Fibroblast of upper back skin (primary cell): ENCODE measurements at places on chromosomes 16 and 17.

- DNase-seq: no peak
Measured at GRCh38 chr17:21005803-21006202, 37.0 kb downstream of the USP22 start.

GRCh38 chr17:7315570-7316235 is 543 bp upstream of the GPS2 start:
- DNase-seq: no peak

DNA sequence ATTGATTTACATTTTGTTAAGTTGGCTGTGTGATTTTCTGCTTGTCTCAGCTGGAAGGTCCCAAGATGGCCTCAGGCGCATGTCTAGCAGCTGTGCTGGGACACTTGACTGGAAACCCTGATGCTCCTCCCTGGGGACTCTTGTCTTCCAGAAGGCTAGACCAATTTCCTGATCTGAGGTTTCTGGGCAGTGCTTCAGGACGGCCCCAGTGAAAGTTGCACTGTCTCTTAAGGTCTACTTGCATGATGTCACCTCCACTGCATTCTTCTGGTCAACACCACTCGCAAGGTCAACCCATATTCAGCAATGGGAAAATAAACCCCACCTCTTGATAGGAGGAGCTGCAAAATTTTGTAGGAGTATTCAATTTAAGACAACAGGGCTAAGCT is 116.0 kb downstream of the SALL1 start:
- no peak for DNase-seq

GRCh38 chr17:16929757-16930520 is 42.0 kb downstream of the TNFRSF13B start:
- no peak for DNase-seq

GRCh38 chr16:11402051-11402744 is 56.9 kb downstream of the RMI2 start:
- no peak for DNase-seq

- no peak for DNase-seq
Measured at GRCh38 chr17:69540356-69540755, 125.9 kb downstream of the MAP2K6 start.

- DNase-seq: no peak
Measured at GRCh38 chr17:78125138-78125913, 3.2 kb downstream of the TMC6 start.

DNA sequence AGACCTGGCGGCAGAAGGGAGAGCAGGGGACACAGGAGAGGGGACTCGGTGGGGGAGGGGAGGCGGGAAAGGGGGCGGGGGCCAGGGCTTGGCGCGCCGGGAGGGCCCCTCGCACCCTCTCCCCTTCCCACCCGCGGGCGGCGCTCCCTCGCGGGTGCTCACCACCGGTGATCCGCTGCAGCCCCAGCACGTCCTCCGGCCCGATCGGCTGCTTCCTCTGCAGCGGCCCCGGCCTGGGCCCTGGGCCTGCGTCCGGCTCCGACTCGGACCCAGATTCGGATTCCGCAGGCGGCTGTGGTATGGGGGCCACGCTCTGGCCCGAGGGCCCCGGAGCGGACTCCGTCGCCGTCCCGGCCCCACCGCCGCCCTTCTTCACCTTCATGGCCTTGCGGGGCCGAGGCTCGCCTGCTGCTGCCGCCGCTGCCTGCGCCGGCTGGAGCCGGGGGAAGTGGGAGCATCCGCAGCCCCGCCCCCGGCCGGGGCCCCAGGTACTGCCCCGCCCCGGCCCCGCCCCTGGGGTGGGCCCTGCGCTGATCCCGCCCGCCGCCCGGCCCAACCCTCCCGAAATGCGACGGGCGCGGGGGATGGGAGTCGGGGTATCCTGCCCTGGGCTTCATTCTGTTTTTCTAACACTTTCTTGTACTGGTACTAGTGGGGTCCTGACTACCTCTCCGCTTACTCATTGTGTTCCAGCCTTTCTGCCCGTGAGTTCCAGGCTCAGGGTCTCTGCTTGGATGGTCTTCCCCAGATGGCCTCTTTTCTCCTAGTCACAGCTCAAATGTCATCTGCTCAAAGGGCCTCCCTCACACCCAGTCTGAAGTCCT is at the start of gene UNC119:
TSS of gene UNC119 (minus strand) at position 449 of the 824 bp plus-strand sequence. CDS start at position 382, 67 bp downstream.
- DNase-seq: peak; percentile 61

- peak; percentile 29 for DNase-seq
Measured at GRCh38 chr17:4236456-4236855, 27.3 kb downstream of the ANKFY1 start.

- DNase-seq: peak; percentile 60
Measured at GRCh38 chr17:10247810-10248209, 49.4 kb upstream of the GAS7 start.

GRCh38 chr17:40956401-40957254 is 10.1 kb downstream of the KRT39 start:
- peak; percentile 98 for DNase-seq

GRCh38 chr16:620700-621525 is 9.9 kb upstream of the WFIKKN1 start:
- DNase-seq: no peak

DNA sequence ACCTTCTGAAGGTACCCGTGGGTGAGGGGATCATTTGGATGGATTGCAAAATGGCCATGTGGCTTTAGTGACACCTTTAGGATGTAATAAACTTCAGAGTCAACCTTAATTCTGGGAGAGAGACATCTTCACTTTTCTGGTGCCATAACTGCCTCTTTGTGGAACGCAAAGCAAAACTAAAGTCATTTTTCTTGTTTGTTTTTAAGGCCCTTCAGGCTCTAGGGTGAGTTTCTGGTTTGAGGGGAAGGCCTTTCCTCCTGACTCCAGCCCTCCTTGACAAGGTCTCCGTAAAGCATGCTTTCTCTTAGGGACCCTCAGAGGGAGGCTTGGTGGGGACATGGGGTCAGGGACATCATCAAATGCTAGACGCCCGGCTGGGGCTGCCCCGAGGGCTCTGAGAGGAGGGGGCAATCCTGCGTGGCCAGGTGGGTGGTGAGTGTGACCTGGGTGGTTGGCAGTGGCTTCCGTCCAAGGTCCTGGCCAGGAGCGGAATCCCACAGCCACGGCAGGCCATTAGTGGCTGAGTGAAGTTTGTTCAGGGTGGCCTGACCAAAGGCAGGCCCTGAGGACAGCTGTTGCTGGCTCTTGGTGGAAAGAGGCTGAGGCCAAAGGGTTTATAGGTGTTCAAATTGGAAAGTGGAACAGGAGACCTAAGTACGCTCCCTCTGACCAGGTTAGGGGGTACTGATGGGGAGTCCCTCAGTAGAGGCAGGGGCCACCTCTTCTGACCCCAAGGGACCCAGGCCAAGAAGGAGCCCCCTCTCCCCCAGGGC is 112.2 kb downstream of the METRNL start:
- DNase-seq: no peak

DNA sequence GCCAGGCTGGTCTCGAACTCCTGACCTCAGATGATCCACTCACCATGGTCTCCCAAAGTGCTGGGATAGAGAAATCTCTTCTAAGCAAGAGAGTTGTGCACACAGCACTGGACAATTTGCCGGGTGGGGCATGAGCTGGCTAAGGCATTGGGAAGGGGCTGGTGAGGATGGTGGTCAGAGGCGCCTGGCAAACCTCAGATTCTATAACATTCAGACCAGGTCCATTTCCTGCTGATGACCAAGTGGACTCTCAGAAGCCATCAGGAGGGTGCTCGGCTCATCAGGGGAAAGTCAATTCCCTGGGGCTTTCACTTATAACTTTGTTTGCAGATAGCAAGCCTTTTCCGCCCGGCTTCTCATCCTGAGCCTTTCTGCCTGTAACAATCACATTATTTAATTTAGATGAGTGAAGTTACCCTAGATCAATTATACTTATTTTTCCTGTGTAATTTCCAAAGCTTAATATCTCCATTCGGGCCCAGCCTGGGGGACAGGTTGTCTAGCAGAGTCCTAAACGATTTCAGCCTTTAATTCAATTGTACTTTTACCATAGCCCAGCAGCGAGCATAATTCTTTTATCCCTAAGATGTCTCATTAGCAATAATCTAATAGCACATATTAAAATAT is 15.0 kb upstream of the SLC6A2 start:
- no peak for DNase-seq

DNA sequence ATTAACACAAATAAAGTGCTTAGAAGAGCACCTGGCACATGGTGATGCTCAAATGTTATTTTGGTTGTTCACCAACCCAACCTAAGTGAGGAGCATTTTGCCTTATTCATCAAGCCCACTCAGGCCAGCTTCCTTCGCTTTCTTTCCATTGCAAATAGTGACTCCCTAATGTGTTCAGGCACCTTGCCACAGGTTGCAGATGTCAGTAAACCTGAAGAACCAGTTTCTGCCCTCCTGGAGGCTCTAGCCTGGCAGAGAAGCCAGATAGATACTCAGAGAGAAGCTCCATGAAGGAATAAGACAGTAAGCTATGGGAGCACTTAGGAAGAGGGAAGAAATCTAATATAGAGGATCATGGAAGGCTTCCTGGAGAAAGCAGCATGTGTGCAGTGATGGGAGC is 23.9 kb downstream of the GPR139 start:
- no peak for DNase-seq

GRCh38 chr16:72967941-72968340 is 80.0 kb downstream of the ZFHX3 start:
- DNase-seq: no peak

- peak; percentile 89 for DNase-seq
Measured at GRCh38 chr17:66431910-66432309, 129.5 kb downstream of the PRKCA start.

- DNase-seq: no peak
Measured at GRCh38 chr17:50137042-50137441, 7.1 kb upstream of the SAMD14 start.

DNA sequence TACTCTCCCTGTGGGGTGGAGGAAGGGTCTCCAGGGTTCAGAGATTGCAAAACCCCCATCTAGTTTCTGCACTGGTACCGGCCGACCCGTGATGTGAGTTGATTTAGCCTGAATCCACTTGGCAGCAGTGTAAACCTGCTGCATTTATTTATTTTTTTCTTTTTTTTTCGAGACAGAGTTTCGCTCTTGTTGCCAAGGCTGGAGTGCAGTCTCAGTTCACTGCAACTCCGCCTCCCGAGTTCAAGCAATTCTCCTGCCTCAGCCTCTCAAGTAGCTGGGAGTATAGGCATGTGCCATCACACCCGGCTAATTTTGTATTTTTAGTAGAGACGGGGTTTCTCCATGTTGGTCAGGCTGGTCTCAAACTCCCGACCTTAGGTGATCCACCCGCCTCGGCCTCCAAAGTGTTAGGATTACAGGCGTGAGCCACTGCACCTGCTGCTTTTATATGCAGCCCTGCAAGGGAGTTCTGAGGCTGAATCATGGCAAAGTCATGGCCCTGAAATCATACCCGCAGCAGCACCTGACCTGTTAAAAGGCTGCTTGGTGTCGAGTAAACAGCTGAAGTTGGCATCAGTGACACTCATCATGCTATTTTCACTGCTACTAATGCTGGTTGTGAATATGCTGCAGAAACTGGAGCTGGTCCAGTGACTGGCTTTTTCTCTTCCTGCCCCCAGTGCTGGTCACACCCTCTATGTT is 21.4 kb downstream of the DEXI start:
- DNase-seq: no peak

GRCh38 chr16:12257926-12258561 is 281.5 kb downstream of the SNX29 start:
- DNase-seq: no peak

- DNase-seq: no peak
Measured at GRCh38 chr17:81385320-81386111, 9.7 kb upstream of the BAHCC1 start.

DNA sequence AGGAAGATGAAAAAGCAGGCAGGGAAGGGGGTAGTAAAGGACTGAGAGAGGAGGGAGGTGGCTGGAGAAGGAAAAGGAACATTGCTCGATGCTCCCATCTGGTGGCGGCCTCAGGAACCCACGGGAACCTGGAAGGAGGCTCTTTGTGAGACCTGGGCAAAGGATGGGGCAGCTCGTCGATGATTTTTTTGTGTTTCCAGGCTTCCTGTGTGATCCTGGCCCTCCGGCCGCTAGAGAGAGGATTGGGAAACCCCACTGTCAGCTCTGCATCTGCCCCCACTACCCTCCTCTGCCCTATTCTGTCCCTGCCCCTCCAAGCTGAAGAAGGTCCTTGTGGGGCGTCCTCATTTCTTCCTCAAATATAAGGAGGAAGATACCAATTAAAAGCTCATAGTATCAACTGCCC is 6.6 kb downstream of the WFIKKN2 start:
- peak; percentile 62 for DNase-seq

DNA sequence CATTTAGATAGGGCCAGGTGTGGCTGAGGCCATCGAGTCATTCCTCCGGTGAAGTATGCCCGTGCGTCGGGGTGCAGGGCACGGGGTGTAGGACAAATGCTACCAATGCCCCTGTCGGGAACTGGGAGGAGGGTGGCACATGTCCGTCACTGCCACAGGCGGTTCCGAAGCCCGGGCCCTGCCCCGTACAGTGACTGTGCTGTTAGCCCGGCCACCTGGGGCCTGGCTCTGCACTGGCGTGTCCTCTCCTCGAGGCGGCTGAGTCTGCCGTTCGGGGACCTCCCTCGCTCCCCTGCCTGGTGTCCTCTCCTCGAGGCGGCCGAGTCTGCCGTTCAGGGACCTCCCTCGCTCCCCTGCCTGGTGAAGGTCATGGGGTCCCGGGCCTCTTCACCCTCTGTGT is 7.0 kb upstream of the ZFPM1 start:
- DNase-seq: no peak

GRCh38 chr16:73414638-73415037 is 366.7 kb upstream of the ZFHX3 start:
- no peak for DNase-seq

DNA sequence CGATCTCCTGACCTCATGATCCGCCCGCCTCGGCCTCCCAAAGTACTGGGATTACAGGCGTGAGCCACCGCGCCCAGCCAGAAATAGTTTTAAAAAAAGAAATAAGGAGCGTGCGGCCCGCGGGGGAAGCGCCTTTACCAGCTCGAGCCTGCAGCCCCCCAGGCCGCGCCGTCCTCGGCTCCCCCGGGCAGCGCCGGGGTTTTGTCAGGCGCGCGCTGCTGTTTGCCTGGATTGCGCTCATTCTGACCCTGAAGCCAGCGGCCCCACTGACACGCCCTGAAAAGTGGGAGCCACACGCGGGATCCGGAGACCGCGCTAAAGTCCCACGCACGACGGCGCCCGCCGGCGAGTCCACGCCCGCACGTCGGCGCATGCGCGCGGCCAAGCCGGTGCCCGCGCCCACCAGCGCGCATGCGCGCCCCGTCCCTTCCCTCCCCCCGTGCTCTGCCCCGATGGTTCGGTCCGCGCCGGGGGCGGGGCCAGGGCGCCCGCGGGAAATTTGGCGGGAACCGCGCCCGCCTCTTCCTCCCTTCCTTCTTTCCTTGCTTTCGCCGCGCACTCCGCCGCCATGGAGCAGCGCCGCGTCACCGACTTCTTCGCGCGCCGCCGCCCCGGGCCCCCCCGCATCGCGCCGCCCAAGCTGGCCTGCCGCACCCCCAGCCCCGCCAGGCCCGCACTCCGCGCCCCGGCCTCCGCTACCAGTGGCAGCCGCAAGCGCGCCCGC is at the start of gene CDT1:
TSS of gene CDT1 (plus strand) at position 526 of the 724 bp plus-strand sequence. CDS start at position 569, 43 bp downstream.
- peak; percentile 79 for DNase-seq

GRCh38 chr17:34997355-34997862 is 17.1 kb downstream of the LIG3 start:
- DNase-seq: peak; percentile 89

DNA sequence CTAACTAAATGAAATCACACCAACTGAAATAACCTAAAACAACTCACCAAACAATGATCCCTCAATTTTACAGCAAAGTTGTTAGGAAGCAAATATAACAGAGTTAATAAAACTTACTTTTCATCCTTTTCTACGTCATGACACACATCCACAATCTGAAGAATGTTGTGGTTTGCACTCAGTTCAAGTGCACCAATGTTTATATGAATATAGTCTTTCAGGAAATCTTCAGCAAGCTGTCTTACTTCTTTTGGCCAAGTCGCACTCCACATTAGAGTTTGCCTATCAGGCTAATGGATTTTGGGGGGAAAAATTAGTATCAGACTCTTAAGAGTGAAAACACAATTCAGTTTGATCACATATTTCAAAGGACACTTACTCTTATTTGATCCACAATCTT is 3.3 kb downstream of the DDX5 start:
- no peak for DNase-seq
